ENCODE measurements at places on chromosomes 1 and 21.

DNA sequence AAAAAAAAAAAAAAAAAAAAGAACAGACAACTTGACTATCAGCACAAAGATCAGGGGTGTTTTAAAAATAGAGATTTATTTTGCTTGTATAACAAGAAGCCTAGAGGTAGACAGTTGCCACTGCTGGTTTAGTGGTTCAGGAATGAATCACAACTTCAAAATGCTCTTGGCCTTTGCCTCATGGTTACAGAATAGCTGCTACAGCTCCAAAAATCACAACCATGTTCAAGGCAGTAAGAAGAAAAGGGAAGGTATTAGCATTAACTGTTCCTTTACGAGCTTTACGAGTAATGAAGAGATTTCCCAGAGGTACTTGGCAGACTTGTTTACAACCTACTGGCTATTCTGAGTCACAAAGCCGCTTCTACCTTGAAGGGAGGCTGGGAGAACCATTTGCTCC lies 52.5 kb upstream of the PPM1J start:
- no peak for DNase-seq

GRCh38 chr21:45499970-45500577 lies 42.2 kb downstream of the SLC19A1 start:
- DNase-seq: no peak

GRCh38 chr1:98692482-98692881 lies 31.0 kb downstream of the SNX7 start:
- DNase-seq: no peak

DNA sequence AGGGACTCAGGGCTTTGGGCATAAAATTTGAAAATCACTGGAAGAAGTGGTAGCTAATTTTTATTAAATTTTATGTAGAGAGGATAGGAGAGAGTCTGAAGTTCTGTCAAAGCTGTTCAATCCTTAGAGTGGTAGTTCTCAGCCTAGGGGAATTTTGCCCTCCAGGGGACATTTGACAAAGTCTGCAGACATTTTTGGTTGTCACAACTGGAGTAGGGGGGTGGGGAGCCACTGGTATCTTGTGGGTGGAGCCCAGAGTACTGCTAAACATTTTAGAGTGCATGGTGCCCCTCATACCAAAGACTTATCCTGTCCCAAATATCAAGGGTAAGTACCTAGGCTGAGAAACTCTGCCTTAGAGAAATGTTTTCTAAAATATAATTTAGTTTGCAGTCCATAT lies 30.2 kb downstream of the RASAL2 start:
- DNase-seq: no peak

DNA sequence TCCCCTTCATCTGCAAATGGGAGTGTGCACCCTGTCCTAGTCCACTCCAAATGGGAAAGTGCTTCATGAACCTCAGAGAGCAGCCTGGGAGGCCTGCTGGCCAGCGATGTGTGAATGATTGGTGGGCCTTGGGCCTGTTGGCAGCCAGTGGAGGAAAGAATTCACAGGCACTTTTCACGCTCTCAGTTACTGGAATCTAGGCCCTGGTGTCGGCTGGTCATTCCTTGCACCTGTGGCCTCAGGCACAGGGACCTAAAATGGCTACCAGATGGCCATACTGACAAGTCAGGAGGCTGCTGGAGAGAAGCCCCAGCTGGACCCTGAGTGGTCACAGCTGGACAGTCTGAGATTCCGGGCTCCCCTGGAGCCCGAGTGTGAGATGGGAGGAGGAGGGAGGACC lies 18.4 kb upstream of the EDN2 start:
- DNase-seq: no peak

DNA sequence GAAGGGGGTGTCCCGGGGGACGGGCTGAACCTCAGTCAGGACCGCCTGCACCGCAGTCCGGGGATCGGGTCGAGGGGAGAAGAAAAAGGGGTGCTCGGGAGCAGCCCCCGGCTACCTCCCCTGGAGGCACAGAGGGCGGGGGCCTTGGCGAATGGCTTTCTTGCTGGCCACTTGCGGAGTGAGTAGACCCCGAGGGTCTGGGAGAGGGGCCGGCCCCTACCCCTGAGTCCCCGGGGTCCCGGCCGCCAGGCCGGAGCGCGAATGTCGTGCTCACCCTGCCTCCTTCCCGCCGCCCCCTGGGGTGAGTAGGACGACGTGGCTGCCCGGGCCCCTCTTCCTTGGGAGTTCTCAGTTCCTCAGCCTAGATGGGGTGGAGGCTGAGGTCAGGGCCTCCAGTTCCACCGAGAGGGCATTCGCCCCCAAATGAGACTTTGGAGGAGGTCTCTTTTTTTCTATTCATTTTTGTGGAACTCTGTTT lies 113.0 kb downstream of the OSBPL9 start:
- DNase-seq: no peak

- no peak for DNase-seq
Measured at GRCh38 chr1:209689477-209689876, 14.3 kb downstream of the G0S2 start.
